Endodermal cell (in vitro differentiated cells): ENCODE measurements at places on chromosomes 7 and 10. TPM values are rescaled to one million over a fixed set of nuclear protein-coding genes. Genes with fewer than 3 reads are reported as not detected.

The TFPI2 gene
- total RNA-seq = 1.5 to 6.3 TPM (median 3.1 TPM) in 3 replicates

The ADCY1 gene
- total RNA-seq = 8.8 to 19.5 TPM (median 18.5 TPM) in 3 replicates

DNA sequence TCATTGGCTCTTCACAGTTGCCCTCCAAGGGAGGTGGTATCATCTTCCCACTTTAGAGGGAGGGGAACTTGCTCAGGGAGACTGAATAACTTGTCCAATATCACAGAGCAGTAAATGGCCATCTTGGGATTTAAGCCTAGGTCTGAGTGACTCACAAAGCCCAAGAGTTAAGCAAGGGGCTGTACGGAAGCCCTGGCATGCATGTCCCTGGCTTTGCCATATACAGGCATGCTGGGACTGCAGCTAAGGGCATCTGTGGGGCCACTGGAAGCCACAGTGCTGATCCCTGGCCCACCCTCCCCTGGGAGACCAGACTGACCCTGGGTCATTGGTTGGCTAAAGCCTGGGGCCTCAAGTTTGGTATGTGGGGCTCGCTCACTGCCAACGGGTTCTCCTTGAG, 3.1 kb downstream of the VSIR start:
- no peak for DNase-seq

DNA sequence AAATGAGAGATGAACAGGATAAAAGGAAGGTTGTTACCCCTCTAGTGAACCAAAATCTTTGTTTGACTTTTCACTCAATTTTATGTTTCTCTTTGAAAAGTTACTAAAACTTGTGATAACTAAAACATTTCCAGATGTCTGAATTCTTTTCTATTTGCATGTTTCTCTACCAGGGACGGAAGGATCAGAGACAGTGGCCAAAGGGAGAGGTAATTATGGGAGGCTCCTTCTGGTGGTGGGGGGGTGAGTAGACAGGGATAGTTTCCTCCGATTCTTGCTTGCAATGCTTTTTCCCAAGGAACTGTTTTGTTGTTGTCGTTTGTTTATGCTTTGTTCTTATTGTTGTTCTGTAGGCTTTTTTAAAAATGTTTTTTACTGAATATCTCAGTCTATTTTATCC, 374.8 kb downstream of the INHBA start:
- no peak for DNase-seq

- no peak for DNase-seq
These were observed 116.2 kb upstream of the SH2B2 start for GRCh38 chr7:102170393-102170970.

The SEC31B gene
- 12.5 to 18.6 TPM (median 13.6 TPM) in 3 replicates for total RNA-seq

The STN1 gene
- total RNA-seq = 19.9 to 24.7 TPM (median 21.5 TPM) in 3 replicates

- peak; percentile 54 for DNase-seq
These were observed 39.6 kb downstream of the GPRIN2 start for GRCh38 chr10:46516660-46517416.

DNA sequence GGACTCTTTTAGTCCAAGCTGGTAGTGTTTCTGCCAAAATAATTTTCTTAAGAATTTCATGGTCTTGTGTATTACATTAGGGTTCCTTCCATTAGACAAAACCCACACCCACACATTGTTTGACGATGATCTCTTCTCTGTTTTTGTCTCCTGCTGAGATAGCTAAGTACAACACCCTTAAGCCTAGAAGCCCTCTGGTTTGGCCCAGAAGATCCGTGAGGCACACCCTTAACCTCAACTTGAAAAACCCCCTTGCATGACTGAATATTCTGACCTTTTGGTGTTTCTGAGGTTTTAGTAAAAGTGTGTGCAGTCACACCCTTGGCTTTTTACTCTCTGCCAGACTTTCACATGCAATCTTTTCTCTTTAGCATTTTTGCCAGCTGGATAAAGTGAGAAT, 29.3 kb upstream of the ERCC6 start:
- no peak for DNase-seq

The CFAP46 gene
- 9.4 and 9.9 TPM in 2 replicates for total RNA-seq

- DNase-seq = no peak
These were observed 27.3 kb downstream of the MDFIC start for GRCh38 chr7:114949231-114949630.

DNA sequence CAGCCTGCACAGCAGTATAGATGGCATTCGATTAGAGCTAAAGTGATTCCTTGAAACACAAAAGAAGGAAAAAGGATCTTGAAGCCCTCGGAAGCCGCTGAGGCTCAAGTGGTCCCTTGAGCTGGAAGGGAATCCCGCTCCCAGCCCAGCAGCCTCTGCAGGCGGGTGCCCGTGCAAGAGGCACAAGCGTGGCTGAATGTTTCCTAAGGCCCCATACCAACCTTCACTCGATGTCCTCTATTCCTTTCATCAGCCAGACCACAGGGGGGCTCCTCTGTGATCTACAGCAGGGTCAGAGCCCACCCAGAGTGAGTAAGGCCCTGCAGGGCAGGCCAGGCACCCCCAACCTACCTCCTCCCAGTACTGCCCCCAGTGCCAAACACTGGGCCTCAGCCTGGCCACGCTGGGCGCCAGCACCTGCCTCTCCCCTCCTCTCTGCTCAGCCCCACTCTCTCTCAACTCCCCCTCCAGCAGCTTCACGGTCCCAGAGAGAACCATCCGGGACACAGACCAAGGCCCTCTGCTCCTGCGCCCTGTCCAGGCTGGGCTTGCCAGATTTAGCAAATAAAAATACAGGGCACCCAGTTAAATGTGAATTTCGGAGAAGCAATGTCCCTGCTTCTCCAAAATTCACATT, 30.5 kb downstream of the EBF3 start:
- DNase-seq = no peak

The NUTM2E gene
- 0.35 and 0.63 TPM in 2 replicates for total RNA-seq

DNA sequence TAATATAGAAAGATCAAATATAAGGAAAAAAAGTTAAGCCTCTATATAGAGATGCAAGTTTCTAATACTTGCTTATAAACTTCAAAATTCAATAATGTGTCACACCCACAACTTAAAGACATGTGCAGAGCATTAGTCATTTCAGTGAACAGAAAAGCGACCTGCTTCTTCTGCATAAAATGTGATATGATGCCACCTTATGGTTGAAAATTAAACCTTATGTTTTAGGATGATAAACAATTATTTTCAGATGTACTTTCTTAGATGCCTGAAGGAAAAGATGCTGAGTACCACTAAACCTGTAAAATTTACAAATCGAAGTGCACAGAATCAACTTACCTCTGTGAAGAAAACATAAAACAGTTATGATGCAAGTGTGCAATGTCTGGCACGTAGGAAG, 96.0 kb downstream of the MTERF1 start:
- no peak for DNase-seq

DNA sequence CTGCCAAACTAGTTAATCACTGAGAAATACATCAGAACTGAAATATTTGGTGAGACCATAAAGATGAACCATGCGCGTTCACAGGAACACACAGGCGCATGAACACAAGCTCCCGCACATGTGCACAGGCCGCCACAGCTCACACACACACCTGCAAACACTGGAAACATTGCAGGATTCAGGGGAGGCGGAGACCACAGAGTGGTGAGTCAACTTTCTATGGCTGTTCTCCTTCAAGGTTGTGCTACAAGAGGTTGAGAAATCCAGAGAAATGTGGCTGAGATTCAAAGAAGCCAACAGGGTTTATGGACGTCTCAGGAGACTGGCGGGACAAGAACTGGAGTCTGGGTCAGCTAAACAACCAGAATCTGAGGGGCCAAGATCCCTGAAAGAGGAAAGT, 17.8 kb downstream of the ESYT2 start:
- DNase-seq = no peak

The NOBOX gene
- not detected in 2 replicates for total RNA-seq

- DNase-seq = no peak
These were observed 44.3 kb downstream of the INSYN2A start for GRCh38 chr10:127151981-127152699.

DNA sequence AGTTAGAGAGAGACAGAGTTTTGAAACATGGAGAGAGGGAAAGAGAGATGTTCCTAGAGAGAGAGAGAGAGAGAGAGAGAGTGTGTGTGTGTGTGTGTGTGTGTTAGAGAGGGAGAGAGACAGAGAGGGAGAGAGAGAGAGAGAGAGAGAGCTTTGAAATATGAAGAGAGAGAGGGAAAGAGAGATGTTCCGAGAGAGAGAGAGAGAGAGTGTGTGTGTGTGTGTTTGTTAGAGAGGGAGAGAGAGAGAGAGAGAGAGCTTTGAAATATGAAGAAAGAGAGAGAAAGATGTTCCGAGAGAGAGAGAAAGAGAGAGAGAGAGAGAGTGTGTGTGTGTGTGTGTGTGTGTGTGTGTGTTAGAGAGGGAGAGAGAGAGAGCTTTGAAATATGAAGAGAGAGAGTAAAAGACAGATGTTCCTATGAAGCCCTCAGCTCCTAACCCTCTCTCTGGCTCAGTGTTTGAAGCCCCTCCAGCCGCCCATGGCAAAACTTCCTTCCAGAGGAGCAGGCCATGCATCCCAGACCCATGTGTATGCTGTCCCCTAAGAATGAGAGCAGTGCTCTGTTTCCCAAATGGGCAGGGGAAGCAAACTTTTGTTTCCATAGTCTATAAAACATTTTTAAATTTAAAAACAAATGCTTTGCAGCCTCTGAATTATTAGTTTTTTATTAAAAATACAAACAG, 130.9 kb downstream of the KCNMA1 start:
- DNase-seq = no peak

GRCh38 chr7:133977409-133978274, 149.5 kb upstream of the LRGUK start:
- DNase-seq = no peak

- no peak for DNase-seq
These were observed 20.3 kb downstream of the STARD3NL start for GRCh38 chr7:38198366-38198765.

GRCh38 chr10:78520737-78521430, 487.2 kb downstream of the RPS24 start:
- peak; percentile 82 for DNase-seq

GRCh38 chr7:47416492-47417480, 165.1 kb downstream of the TNS3 start:
- peak; percentile 61 for DNase-seq

DNA sequence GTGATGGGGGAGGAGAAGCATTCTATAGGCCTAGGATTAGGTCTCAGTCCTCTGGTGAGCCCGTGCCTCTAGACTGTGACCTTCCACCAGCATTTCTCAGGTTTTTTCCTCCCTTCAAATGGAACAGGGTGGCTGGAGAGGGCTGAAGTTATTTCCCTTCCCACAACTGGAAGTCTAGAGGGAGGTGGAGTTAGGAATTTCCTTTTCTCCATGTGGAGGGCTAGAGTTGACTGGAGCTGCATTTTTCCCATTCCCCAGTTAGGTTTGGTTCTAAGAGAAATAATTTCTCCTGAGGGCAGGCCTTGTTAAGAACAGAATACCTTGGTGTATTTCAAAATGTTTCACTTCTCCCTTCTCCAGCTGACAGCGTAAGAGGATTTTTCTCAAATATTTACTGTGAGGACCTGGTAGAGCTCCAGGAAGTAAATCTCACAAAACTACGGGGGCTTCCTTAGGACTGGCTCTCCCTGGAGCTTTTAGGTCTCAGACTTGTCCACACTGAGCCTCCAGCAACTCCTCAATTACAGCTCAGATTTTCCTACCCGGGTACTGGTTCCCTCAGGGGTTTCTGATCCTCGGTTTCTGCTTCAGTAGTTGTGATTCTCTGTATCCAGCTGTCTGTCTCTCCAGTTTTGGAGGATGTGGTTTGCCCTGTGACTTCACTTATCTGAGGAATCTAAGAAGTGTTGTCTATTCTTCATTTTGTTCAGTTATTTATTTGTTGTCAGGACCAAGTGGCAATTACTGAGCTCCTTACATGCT, 6.0 kb upstream of the REEP3 start:
- DNase-seq = peak; percentile 73

- no peak for DNase-seq
These were observed 9.2 kb downstream of the MKX start for GRCh38 chr10:27736396-27736795.

The NEUROG3 gene
- not detected in 3 replicates for total RNA-seq

DNA sequence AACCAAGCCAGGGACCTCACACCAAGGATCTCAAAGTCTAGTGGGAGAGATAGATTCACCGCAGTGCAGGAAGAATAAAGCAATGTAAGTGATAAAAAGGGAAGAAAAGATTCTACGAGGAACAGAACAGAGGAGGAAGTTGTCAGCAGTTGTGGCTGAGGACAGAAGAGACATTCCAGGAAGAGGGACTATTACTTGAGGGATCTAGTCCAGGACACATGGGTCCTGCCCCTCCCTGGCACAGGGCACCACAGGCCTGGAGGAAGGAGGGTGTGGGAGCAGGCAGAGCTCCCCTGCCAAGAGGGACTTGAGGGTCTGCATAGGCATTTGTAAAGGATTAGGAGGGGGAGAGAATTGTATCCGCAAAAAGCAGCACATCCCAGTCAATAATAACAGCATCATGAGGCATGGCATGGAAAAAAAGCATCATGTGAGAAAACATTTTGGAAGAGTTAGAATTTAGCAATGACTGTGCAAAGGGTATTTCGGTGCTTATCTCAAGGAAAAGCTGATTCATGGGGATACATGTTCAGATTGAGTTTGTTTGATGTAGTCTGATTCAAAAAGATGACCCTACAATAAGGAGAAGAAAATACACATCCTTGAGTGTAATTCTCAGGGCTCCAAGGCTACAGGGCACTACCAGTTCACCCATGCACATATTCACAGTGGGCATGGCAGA, 12.7 kb downstream of the C10orf71 start:
- no peak for DNase-seq

- no peak for DNase-seq
These were observed 460.5 kb downstream of the RPS24 start for GRCh38 chr10:78494179-78494578.

The HOXA5 gene
- total RNA-seq = not detected in 2 replicates

GRCh38 chr10:129888784-129889616, 75.1 kb downstream of the EBF3 start:
- peak; percentile 96 for DNase-seq

- no peak for DNase-seq
These were observed 136.6 kb downstream of the PRKAG2 start for GRCh38 chr7:151740081-151740851.

DNA sequence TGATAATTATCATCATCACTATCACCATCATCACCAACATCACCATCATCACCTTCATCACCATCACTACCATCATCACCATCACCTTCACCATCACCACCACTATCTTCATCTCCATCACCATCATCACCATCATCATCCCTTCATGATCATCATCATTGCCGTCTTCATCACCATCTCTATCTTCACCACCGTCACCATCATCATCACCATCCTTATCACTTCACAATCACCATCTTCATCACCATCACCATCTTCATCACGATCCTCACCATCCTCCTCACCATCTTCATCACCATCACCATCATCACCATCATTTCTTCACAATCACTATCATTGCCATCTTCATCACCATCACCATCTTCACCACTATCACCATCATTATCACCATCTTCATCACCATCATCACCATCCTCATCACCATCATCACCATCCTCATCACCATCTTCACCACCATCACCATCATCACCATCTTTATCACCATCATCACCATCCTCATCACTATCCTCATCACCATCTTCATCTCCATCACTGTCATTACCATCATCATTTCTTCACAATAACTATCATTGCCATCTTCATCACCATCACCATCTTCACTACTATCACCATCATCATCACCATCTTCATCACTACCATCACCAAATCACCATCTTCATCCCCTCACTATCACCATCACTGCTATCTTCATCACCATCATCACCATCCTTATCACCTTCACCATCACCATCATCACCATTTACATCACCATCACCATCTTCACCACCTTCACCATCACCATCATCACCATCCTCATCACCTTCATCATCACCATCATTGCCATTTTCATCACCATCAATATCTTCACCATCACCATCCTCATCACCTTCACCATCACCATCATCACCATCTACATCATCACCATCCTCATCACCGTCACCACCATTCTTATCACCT, 72.4 kb upstream of the DNAAF5 start:
- DNase-seq = no peak

The TET1 gene
- 50.8 to 103 TPM (median 54.4 TPM) in 3 replicates for total RNA-seq

- DNase-seq = peak; percentile 58
These were observed 37.9 kb downstream of the PDSS1 start for GRCh38 chr10:26735435-26735834.
